ENCODE measurements at places on chromosomes 1 and 21. TPM values are rescaled to one million over a fixed set of nuclear protein-coding genes. Genes with fewer than 3 reads are reported as not detected.

DNA sequence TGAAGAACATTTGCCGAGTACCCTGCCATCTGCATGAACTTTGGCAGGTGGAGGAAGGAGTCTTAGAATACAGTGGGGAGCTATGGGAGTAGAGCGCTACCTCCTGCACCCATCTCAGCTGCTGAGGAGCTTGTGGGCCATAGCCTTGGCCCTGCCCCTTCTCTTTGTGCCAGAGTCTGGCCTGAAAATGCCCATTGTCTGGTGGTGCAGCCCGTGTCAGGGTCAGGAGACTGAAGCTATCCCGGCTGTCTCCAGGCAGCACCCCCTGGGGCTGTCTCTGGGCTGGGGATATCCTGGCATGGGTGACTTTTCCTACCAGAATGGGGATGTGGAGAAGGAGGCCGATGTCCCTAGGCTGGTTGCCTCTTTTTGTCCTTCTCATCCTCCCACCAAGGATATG is 7.3 kb downstream of the IPO13 start:
- no peak for DNase-seq

DNA sequence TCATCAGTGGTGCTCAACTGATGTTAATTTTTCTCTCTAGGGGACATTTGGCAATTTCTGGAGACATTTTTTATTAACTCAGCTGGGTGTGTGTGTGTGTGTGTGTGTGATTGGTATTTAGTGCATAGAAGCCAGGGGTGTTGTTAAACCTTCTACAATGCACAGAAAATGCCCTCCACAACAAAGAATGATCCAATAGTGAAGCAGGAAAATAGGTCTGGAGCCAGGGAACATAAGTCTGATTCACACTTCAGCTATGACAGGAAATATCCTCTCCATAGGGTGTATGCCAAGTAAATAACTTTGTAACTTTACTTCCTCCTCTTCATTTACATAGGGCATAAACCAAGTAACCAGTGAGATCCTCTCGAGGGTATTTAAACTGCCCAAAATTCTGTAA is 25.1 kb upstream of the TMEM61 start:
- DNase-seq: peak; percentile 44

- DNase-seq: no peak
Observed at GRCh38 chr1:18241891-18242290, 134.3 kb downstream of the IGSF21 start.

GRCh38 chr1:243345205-243345604 is 89.4 kb downstream of the SDCCAG8 start:
- DNase-seq: no peak

GRCh38 chr1:197902454-197903195 is at the start of gene C1orf53:
Gene C1orf53 (plus strand): TSS chr1:197902630. CDS start chr1:197902650, 20 bp downstream.
- DNase-seq: peak; percentile 94

DNA sequence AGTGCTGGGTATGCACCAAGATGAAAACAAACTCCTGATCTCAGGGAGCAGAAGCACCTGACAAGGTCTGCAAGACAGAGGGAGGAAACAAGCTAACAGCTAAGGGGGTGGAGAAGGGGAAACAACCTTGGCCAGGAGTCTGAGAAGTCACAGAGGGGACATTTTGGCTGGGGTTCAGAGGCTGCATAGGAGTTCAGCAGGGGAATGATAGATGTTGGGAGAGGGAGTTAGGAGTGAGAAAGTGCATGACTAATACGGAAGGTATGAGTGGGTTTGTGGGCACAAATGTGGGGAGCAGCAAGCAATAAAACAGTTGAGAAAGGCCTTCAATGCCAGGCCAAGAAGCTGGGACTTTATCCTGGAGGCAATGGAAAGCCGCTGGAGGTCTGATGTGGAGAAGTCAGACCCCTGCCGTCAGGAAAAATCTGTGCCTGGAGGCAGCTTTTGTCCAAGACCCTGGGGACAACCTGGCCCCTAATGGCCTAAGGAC is 16.4 kb downstream of the EPHA2 start:
- DNase-seq: peak; percentile 96

- no peak for DNase-seq
Observed at GRCh38 chr1:9111957-9112356, 16.9 kb downstream of the GPR157 start.

DNA sequence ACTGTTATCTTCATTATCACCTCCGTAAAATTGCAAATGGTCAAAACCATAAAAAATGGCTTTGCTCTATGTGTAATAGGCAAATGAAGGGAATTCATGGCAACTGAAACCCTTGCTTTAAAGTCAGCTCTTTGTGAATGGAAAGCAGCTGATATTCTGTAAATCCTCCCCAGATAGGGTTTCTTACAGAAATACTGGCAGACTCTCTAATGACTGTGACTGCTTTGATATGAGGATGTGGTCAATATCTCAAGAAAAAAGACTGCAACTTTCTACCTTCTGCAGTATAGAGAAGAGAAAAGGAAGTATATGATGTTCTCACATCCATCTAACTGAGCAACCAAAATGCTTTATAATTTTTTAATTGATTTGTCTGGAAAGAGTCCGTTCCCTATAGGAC is 193.1 kb downstream of the ST6GALNAC3 start:
- no peak for DNase-seq

DNA sequence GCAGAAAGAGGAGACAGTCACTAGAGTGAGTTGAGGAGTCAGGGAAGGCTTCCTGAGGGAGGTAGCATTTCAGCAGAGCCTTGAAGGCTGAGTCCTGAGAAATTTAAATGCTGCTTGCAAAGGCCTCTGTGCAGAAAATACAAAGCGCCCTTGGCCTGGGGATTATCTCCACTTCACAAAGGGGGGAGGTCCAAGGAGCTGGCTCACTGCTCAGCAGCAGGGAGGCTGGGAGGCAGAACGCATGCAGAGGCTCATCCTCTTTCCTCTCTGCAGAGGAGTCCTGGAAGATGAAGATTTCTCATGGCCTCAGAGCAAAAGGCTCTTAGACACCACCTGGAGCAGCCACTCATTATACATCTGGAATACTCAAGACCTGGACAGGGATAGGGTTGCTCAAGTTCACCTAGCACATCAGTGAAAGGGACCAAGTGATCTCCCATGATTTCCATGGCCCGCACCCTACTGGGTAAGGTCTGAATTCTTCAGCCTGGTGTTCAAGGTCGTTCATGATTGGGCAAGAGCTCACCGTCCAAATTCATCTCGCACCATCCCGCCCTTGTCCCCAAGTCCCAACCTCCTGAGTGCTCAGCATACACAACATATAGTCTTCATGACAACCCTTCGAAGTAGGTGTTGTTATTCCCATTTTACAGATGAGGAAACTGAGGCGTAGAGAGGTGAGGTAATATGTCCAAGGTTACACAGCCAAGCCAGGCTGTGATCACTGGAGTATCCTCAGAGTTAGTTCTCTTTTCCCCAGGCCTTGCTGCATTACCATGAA is 9.0 kb downstream of the SLC1A7 start:
- no peak for DNase-seq

DNA sequence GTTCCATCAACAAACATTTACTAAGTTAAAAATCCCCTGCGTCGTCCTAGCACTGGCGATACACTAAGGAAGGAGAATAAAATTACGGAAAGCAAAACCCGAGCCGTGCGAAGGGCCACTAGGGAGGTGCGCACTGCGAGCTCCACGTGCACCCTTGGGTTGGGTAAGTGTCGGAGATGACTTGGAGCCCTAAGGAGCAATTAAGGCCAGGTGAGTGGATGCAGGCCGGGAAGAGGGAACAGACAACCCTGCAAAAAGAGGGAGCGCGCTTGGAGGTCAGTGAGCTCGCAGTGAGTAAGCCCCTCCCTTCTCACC is 704 bp downstream of the WDR4 start:
- DNase-seq: no peak

GRCh38 chr1:209652873-209653401 is 712 bp upstream of the LAMB3 start:
- peak; percentile 88 for DNase-seq

GRCh38 chr1:68140536-68140935 is 90.1 kb upstream of the DIRAS3 start:
- no peak for DNase-seq

GRCh38 chr1:55064861-55065263 is 25.5 kb downstream of the PCSK9 start:
- no peak for DNase-seq

DNA sequence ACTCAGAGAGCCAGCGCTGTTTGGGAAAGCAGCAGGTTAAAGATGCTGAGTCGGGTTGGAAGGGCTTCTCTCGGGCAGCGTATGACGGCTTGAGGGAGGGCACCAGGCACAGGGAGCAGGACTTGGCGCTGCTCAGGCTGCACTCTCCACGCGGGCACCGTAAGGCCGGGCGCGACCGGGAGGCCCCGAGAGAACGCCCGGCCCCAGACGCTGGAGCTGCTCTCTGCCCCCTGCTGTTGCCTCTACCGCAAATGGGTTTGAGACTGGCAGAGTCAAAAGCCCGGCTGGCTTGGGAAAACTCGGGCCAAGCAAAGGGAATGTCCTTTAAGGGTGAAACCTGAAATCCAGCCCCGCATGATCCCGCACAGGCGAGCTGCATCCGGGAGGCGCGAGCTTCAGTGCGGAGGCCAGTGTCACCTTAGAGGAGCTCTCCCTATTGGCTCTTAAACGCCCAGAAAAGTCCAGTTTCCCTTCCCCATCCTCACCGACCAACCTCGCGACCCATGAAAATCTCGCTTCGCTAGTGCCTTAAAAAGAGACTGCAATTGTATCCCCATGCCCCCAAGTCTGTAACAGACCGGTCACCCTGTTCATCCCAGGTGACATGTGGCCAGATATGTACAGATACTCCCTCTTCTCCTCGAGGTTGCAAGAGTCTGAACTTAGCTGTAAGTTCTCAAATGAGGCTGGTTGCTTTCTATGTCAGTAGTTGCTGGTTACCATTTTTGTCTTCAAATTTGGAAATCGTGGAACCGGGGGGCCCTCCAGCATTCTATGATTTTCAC is 1.1 kb downstream of the PRRX1 start:
- DNase-seq: peak; percentile 67

GRCh38 chr1:183635099-183635605 is 431 bp downstream of the ARPC5 start:
- DNase-seq: no peak

- peak; percentile 91 for DNase-seq
Observed at GRCh38 chr1:15799928-15800835, 7.3 kb downstream of the UQCRHL start.

DNA sequence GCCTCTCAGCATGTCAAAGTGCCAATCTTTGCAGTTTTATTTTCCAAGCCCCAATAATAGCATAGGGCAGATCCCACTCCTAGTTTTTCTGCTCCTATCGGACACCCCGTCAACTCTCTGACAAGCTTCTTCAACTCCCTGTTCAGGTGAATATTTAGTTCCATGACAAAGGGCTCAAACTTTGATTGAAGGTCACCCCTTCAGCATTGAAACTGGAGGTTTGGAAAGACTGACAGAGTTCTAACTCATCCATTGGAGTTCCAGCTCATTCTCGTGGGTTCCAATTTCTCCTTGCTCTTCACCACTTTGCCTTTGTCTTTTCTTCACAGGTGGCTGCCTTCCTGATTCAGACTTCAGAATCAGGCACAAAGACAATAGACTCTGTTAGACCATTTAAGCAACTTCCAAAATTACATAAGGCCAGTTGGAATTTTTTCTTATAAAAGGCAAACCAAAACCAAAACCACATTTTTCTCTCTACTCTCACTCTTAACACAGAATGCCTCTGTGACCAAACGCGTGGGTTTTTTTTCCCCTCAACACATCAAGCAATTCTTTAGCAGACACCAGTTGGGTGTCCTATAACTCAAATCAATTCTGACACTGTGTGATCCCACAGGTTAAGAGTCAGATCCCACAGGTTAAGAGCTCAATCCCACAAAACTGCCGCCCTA is 169.3 kb upstream of the USP25 start:
- DNase-seq: no peak

DNA sequence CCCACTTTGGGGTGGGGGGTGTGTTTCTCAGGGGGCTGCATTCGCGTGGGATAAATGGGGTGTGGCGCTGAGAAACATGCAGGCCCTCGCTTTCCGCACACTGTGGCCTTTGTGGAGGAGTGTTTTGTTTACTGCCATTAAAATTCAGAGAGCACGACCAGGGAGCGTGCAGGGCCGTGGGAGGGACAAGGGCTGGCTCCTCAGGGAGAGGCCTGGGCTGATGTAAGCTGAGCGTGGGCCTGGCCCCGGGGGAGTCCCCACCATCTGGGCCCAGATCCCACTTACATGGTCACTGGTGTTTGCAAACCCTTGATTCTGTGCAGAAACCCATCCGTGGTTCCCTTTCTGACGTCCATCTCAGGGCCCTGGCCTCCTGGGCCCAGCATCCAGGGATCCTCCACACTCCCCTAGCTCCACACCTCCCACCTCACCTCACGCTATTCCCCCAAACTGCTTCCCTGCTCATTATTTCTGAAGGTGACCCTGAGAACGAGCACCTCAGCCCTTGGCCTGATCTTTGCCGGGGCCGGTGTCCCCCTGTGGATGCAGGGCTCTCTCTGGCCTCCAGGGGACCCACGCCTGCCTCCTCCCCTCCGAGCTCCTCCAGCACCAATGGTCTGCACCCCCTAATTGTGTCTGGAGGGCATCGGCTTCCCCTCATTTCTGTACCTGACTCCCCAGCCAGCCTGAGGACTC is 92.5 kb upstream of the SIM2 start:
- no peak for DNase-seq

DMRTA2 gene
- total RNA-seq: 24.9 TPM

GPR137B gene
- total RNA-seq: 4.6 TPM

SPRR4 gene
- not detected for total RNA-seq

DIO1 gene
- total RNA-seq: not detected

PEAR1 gene
- 0.06 TPM for total RNA-seq

Measured in Daoy (cell line).